ENCODE measurements at places on chromosomes 7 and 10.
A peak's percentile ranks its signal among the peaks of the same experiment; 100 is the strongest.

GRCh38 chr10:6786579-6787031 is 206.5 kb upstream of the PRKCQ start:
- no peak for DNase-seq

GRCh38 chr7:39749717-39750116 is 126.3 kb downstream of the RALA start:
- no peak for DNase-seq

- DNase-seq, result no peak
Measured at GRCh38 chr7:150686030-150686631, 625 bp downstream of the GIMAP2 start.

DNA sequence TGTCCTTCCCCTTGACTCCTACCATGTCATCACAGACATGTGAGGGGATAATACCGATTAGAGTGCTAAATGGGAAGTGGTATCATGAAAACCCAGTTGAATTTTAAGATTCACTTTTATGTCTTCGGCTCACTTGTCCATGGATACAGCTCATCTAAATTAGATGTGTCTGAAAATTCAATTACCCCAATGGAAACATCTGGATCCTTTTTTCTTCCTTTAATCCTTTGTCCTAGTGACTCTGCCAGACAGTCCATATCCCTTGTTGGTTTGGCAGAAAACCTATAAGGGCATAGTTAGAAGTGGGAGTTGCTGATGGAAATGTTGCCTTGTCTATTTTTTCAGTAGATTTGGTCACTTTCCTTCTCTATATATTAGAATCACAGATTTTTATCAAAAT is 271.9 kb downstream of the MTERF1 start:
- DNase-seq, result no peak

DNA sequence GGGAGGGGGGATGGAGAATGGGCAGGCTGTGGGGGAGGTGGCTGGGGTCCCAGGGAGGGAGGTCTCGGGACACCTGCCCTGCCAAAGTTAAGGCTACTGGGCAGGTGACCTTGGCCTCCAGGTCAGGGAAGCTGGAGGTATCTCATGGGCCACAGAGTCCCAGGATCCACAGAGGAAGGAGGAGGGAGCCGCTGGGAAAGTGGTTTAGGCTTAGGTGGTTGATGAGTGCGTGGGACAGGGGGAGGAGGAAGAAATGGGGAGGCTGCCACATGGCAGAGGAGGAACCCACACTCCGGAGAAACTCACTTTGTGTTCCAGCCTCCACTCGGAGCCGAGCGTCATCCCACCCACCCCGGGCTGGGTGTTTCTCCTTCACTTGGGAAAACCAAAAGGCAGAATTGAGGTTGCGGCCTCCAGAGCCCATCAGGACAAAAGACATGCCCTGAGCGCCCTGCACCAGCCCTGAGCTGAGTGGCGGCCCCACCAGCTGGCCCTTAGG is 46.1 kb downstream of the ASB13 start:
- no peak for DNase-seq

GRCh38 chr7:18610331-18610948 is 114.9 kb downstream of the HDAC9 start:
- no peak for DNase-seq

DNA sequence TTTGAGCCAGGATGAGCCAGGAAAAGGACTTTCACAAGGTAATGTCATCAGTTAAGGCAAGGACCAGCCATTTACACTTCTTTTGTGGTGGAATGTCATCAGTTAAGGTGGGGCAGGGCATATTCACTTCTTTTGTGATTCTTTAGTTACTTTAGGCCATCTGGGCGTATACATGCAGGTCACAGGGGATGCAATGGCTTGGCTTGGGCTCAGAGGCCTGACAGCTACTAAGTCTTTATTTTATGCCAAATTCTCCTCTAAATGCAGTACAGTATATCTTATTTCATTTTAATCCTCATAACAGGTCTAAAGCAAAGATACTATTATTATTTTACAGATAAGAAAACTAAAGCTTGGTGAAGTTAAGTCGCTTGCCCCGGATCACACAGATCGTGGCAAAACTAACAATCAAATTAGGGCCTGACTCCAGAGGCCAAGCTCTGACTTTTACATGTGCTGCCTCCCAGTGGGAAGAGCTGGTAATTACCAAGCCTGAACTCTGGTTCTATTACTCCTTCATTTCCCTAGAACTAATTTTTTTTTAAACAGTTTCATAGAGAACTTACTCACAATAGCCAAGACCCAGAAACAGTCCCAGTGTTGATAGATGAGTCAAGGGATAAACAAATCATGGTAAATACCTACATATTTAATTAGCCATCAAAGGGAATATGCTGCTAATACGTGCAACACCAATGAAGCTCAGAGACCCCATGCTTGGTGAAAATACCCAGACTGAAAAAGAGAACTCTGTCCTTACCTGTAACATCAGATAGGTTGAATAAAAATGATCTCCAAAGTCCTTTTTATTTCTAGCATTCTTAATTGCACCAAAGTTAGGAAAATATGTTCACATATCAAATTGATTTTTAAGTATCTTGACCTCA is 35.4 kb downstream of the C7orf25 start:
- peak; percentile 56 for DNase-seq

- DNase-seq, result no peak
Measured at GRCh38 chr10:58164517-58164916, 103.2 kb downstream of the IPMK start.

GRCh38 chr7:45149606-45150005 is 8.0 kb upstream of the RAMP3 start:
- DNase-seq, result no peak

DNA sequence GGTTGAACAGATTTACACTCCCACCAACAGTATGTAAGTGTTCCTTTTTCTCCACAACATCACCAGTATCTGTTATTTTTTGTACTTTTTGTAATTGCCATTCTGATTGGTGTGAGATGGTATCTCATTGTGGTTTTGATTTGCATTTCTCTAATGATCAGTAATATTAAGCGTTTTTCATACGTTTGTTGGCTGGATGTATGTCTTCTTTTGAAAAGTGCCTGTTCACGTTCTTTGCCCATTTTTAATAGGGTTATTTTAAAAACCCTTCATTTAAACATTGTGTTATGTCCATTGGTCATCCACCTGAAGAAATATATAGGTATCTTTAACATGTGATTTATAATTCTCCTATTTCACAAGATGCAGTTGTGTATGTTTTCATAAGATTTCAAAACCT is 291.3 kb downstream of the SEMA3D start:
- no peak for DNase-seq

GRCh38 chr10:133359554-133359971 is 1.7 kb upstream of the FUOM start:
- no peak for DNase-seq

DNA sequence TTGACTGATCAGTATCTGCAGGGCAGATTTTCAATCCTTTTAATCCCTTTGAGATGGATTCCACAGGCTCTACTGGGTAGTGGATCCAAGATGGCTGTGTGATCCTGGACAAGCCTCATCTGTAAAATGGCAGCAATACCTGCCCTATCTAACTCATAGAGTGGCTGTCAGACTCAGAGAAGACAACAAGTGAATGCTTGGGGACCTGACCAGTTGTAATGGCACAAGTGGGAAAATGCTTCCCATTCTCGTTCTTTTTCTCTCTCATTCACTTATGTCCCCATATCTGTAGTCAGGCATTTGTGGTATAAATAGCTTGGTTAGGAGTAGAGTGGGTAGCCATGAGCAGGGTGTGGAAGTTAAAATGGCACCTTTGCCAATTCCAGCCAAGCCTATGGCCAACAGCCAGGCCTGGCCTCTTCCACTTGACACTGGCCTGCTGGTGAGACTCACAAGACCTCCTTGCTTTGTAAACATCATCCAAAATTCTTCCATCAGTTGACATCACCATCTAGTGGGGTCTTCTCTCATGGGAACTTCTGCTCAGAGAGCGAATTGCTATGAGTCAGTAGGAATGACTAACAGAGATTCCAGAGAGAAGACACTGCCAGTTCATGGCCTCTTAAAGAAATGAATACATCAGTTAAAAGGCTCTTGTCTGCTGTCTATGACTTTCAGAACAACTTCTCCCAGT is 150.1 kb downstream of the PLPP4 start:
- DNase-seq, result no peak

DNA sequence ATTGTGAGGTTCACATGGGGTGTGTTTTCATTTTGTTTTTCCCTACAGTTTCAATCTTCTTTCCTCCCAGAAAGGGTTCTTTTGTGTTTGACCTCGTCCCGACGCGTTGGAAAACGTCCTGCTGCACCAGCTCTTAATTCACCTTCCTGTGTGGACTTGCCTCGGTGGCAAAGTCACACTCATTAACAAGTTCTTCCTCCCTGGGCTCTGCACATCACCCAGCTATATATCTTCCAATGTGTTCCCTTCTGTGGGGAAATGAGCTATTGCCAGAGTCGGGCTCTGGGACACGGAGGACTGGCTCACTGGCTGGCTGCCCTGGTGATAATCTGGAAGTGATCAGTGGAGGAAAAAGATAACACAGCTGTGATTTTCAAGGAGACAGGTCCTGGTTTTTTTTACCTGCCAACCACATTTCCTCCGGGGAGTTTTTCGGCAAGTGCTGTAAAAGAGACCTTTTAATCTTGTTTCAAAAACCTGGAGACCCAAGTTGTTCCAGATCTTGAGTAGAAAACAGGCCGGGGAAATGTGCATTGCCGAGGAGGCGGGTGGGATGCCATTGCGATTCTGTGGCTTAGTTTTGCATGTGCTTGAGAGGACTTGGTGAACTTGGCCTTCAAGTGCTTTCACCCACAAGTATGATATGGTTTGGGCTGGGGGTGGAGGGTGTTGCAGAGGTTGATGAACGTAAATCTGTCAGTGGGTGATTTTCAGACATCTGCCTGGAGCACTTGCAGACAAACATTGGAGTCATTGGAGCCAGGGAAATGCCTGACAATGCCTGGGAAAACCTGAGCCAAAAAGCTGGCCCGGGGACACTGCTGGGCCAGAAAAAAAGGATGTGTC is 96.5 kb upstream of the CREB5 start:
- no peak for DNase-seq

- DNase-seq, result no peak
Measured at GRCh38 chr7:1913466-1914282, 243.6 kb downstream of the ELFN1 start.

DNA sequence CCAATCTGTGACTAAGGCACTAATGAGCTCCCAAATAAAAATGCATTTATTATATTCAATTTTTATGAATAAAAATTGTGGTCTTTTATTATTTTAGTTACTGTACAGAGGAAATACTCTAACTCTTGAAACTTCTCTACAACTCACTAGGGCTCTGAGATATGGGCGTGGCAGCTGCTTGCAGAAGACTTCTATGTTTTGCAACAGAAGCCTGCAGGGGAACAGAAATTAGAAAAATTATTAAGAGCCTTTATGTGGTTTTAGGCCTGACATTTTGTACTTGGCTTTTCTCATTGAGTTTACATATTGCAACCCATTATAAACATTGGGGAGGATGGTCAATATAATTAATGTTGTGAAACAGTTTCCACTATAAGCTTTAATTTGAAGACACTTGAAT is 581.4 kb downstream of the TNS3 start:
- DNase-seq, result no peak

- DNase-seq, result no peak
Measured at GRCh38 chr7:85426487-85426960, 239.7 kb upstream of the SEMA3D start.

- DNase-seq, result no peak
Measured at GRCh38 chr10:29955329-29955935, 104.0 kb downstream of the JCAD start.

GRCh38 chr7:77265666-77266065 is 66.0 kb upstream of the FGL2 start:
- no peak for DNase-seq

- no peak for DNase-seq
Measured at GRCh38 chr7:66781408-66782090, 41.0 kb downstream of the RABGEF1 start.

DNA sequence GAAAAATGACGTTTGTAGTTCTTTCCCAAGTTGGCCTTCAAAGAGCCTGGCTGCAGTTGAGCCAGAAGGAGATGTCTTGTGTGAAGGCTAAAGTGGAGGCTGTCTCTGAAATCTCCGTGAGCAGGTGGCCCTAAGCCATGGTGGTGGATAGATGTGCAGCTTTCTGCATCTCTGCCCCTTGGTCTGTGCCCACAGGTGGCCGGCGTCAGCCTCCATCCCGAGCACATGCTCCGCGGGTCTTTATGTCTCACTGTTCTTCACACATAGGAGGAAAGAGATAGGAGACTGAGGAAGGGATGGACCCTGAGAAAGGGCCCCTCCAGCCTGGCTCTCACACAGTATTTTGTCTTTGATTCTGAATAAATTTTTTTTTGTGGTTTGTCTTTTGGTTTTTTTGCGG is 30.3 kb upstream of the SLC26A4 start:
- DNase-seq, result no peak

- DNase-seq, result no peak
Measured at GRCh38 chr7:22666732-22667131, 60.3 kb upstream of the IL6 start.

DNA sequence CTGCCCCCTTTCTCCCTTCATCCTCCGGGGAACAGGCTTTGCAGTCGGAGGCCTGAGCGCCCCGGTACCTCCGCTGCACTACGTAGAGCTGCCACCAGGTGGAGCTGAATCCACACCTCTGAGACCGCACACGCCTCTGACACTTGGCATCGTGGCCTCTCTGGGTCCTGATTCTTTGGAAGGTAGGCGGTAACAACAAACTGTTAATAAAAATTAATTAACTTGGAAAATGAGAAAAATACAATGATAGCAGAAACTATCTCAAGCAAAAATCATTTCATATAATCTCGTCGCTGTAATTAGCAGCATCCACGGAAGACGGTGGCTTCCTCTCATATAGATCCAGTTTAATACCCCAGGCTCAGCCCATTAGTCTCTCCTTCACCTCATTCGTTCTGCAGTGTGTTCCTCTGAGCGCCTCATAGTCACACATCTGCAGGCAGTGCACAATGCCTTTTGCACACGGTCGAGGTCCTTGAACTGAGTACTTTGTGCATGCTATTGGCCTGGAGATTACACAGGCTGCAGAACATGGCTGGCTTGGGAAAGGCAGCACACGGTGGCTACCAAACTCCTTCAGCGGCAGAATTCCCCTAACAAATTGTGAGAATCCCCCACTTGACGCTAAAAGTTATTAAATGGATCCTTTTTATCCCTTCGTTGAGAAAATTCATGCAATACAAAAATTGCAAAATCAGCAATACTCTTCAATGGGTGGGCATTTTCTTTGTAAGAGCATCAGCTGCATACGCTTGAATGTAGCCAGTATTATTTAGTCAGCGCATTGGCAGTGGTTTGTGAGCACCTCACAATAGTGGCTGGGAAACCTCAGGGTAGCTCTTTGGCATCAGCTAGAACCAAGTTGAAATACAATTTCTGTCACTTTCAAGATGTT is 18.7 kb downstream of the OR9A2 start:
- peak; percentile 68 for DNase-seq
